ENCODE measurements at places on chromosomes 13 and 19.

- peak; percentile 22 for DNase-seq
Observed at GRCh38 chr19:40512473-40513344, 45.9 kb downstream of the SPTBN4 start.

- no peak for DNase-seq
Observed at GRCh38 chr13:109093998-109094397, 464.6 kb downstream of the MYO16 start.

- no peak for DNase-seq
Observed at GRCh38 chr13:32013181-32013580, 18.4 kb upstream of the FRY start.

DNA sequence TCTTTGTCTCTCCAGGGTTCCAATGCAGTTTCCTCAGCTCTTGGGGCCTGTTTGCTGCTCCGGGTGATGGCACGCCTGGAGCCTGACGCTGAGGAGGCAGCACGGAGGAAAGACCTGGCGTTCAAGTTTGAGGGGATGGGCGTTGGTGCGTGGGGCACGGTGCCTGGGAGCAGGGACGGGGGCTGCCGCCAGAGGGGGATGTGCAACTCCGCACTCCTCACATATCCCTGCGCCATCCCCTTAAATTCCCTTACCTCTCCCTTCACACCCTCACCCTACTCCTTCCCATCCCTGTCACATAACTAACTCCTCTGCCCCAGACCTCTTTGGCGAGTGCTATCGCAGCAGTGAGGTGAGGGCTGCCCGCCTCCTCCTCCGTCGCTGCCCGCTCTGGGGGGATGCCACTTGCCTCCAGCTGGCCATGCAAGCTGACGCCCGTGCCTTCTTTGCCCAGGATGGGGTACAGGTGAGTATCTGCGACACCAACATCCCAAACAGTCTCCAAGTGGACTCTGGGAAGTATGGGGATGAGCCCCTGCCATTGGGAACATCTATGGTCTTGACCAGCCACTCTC, 31.1 kb downstream of the TRPM4 start:
- no peak for DNase-seq

GRCh38 chr19:17086834-17087233, 11.3 kb downstream of the MYO9B start:
- no peak for DNase-seq

DNA sequence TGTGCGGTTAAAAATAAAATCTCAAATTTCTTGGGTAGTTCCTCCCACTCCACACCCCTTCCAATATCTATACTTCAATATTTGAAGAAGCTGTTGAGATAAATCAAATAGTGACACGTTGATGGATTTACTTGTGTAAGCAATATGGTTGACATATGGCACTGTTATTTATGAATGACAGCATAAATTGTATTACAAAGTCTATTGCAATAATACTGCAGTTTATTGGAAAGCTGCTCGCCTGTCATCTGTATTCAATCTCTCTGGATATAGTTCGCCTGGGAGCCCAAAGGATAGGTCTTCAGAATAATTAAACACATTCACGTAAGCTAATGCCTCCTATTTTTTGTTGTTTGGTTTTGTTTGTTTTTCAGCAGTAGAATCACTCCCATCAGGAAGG, 5.0 kb upstream of the ZIC5 start:
- no peak for DNase-seq

- DNase-seq, result no peak
Observed at GRCh38 chr13:31427151-31428100, 227.7 kb downstream of the B3GLCT start.

DNA sequence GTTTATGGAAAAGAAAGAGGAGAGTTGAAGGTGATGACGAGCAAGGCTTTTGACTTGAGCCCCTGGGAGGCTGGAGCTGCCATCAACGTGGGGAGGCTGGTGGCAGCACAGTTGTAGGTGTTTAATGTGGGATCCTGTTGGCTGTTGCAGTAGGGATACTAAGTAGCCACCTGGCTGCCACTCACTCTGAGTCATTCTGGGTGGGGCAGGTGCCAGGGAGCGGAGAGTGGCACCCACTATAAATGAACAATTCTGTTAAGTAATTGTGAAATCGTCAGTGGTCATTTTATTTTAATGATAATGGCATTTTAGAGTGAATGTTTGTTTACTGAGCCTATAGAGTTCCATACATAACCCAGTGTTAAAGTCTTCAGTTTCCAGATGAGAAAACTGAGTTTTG, 9.8 kb downstream of the ZNF317 start:
- no peak for DNase-seq

GRCh38 chr19:3294080-3294850, 69.8 kb downstream of the CELF5 start:
- no peak for DNase-seq

DNA sequence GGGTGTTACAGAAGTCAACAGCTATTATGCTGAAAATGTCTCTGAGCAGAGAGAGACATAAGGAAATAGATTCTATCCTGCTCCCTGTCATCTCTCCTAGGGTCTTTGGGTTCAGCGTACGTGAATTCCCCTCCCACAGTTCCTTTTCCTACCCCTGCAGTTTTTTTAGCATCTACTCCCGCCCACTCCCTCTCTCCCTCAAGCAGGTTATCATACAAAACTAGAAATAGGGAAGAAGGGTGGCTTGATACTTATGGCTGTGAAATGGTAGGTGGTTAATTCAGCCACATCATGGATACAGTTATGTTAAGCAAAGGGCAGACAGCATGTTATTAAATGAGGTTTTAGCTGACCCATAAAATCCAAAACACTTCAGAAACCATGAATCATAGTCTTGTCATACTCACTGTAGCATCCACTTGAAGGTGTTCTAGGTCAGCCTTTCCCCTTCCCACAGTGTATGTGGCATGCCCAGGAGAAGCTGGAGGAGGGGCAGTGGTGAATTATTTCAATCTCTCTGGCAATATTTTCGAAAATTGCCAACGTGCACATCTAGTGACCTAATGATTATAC, 236.8 kb upstream of the SERP2 start:
- no peak for DNase-seq

- no peak for DNase-seq
Observed at GRCh38 chr13:79675931-79676660, 195.1 kb downstream of the NDFIP2 start.

- DNase-seq, result no peak
Observed at GRCh38 chr13:103326326-103326725, 260.1 kb upstream of the SLC10A2 start.

DNA sequence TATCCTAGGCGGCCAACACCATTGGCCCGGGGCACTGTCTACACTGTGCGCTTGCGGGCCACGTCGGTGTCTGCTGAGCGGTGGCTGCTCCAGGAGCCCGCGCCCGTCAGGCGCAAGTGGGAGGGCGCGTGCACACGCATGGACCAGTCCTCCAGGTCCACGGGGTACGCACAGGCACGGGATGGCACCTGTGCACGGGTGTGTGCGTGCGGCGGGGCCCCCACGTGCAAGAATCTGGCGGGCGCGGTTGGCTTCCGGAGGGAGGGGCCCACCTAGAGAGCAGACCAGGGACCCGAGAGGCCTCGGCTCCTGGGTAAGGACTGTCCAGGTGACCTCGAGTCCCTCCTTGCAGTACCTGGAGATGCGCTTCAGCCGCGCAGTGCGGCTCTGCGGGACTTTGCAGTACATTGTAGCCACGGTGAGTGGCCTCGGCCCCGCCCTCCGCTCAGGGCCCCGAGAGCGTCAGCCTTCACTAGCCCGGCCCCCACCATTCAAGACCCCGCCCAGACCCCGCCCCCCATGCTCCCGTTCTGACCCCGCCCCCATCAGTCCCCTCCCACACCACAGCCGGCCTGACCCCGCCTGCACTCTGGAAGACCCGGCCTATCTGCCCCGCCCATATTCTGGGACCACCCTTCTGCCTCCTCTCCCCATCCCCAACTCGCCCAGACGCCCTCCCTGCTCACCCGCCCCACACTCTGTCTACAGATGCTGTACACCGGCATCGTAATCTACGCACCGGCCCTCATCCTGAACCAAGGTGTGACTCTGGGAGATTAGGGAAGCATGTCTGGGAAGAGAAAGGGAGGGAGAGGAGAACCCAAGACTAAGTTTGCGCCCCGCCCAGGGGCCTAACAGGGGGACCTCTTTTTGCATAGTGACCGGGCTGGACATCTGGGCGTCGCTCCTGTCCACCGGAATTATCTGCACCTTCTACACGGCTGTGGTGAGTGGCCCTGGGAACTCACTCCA, 2.3 kb downstream of the SLC5A5 start:
- peak; percentile 79 for DNase-seq

DNA sequence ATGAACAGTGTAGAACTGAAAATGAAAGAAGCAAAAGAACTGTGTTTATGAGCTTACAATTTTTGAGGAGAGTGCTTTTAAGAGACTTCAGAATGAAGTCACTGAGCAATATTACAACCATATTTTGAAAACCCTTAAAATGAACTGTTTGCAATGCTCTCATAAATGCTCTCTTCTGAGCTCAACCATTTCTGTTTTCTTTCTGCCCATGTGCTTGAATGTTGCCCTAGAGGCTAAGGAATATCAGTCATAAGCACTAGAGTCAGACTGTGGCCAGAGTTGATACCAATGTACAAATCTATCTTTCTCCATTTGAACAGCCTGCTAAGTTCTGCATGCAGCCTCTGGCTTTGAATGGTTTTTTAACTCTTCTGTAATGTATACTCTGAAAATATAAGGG, 1092.8 kb downstream of the PCDH9 start:
- DNase-seq, result no peak

GRCh38 chr19:31312009-31312676, 37.1 kb downstream of the TSHZ3 start:
- DNase-seq, result no peak

DNA sequence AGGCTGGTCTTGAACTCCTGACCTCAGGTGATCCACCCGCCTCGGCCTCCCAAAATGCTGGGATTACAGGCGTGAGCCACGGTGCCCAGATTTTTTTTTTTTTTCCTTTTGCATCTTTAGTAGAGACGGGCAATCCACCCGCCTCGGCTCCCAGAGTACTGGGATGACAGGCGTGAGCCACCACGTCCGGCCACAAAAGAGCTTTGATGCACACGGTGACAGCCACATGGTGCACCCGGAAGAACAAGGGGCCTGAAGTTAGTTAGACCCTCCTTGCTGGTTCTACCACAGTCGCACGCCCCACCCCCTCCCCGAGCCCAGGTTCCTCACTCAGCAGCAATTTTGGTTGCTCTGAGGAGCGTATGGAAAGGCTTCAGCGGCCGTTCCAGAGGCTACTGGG, 54.2 kb upstream of the USE1 start:
- DNase-seq, result no peak

GRCh38 chr19:7722231-7722651, 9.7 kb downstream of the CLEC4G start:
- no peak for DNase-seq

- no peak for DNase-seq
Observed at GRCh38 chr13:90542959-90543505, 804.5 kb upstream of the MIR17HG start.

DNA sequence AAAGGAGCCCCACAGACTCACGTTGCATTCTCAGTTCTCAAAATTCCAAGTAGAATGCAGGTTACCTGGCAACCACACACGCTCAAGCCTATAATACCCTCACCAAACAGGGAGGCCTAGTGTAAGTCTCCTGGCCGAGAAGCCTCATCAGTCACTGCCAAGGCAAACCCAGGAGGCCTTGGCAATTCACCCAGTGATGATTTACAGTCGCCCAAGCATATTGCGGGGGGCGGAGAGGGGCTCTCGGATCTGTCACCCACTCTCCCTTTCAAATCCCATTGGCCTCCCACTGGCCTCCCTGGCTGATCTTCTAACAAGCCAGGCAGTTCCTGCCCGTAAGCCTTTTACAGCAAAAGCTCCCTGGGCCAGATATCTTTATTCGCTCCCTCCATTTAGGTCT, 1.1 kb downstream of the AKAP8L start:
- DNase-seq, result no peak

DNA sequence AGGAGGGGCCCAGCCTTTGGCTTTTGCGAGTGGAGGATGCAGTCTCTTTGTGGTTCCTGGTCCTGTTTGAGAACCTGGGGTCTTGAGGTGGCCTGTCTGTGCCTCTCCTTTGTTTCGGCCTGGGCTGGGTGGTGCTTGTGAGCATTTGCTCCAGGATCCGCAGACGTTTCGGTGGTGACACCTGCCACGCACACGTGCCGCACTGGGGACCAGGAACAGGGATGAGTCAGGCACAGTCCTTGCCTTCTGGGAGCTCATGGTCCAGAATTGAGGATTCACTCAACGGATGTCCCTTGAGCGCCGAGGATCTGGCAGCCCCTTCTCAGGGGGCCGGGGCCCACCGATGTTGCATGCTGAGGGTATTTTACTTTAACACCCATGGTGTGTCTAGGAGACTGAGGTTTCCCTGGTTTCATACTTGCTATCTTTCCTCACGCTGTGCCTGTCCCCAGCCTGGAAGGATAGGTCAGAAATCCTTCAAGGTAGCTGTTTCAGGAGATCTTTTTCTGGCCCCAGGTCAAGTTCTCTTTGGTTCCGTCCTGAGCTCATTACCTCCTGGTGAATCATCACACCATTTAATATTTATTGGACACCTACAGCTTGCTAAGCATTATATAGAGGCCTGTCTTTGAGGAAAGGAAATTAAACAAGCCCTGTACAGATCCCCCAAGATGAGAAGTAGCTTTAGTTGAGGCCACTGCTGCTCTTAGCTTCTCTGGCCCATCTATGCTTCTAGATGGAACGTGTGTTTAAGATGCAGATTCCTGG, 5.1 kb downstream of the HDGFL2 start:
- no peak for DNase-seq

GRCh38 chr13:94412870-94413597, 66.4 kb downstream of the DCT start:
- no peak for DNase-seq

DNA sequence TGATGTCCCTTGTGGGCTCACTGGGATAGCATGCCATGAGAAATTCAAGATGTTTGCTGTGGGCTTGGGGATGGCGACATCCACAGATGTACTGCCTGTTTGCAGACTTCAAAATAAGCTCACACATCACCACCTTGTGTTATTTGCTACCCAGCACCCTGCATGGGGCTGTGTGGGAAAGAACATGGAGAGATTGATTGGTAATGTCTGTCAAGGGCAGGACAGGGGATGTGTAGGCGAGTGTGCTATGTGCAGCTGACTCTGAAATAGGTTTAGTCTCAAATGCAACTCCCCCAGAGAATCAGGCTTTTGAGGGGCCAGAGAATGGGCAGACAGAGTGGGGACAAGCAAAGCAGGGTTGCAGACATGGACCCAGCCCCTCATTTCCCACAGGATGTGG, 24.7 kb downstream of the PNPLA6 start:
- no peak for DNase-seq

DNA sequence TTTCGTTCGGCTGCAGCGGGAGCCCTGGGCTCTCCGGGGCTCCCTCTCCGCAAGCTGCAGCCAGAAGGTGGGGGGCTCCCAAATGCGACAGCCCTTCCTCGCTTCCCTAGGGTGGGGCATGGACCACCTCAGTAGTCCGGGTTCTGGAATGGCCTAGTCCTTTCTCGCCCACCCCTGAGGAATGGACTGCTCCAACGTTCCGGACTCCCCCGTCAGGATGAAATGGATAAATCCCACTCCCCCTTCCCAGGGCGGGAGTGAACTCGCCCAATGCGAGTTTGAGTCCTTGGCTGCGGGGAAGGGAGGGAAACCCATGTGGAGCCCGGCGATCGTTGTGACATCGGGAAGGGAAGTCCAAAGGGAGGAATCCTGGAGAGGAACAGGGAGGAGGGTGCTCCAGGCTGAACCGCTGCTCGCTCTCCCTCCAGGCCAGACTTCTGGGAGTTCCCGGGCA, 5.5 kb downstream of the HRC start:
- no peak for DNase-seq

GRCh38 chr13:102040812-102041211, 361.0 kb downstream of the FGF14 start:
- DNase-seq, result no peak

Data from activated naive CD4-positive, alpha-beta T cell treated with anti-CD3 and anti-CD28 coated beads, Interleukin-2, amount 10 ng/mL, durations not matched to agents 7 days and 5 days (primary cell).